ENCODE measurements at places on chromosomes 5 and 9.

- DNase-seq: no peak
These were observed 33.3 kb downstream of the AHRR start for GRCh38 chr5:354581-355378.

DNA sequence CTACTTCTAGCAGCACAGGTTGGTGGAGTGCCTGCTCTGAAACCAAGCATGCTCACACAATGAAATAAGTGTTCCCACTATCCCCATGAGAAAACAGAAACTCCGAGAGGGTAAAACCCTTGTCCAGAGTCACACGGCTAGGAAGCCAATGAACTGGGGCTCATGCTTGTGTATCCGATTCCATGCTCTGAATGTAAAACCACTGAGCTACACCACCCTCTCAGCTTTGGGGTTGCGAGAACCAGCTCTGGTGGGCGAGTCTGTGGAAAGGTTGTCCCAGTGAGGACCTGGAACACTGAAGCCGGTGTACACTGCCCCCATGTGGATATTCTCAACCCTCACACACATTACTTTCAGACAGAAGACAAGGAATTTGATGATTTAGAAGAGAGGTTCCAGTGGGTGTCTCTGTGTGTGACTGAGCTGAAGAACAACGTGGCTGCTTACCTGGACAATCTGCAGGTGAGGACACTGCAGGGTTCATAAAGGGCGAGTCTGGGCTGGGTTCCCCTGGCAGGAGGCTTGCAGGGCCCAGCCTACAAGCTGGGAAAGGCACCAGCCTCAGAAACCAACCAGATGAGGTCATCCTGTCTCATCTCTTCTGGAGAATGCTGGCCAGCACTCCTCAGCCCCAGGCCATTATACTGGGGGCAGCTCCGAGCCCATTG is 37.4 kb downstream of the ARHGEF37 start:
- DNase-seq: no peak

DNA sequence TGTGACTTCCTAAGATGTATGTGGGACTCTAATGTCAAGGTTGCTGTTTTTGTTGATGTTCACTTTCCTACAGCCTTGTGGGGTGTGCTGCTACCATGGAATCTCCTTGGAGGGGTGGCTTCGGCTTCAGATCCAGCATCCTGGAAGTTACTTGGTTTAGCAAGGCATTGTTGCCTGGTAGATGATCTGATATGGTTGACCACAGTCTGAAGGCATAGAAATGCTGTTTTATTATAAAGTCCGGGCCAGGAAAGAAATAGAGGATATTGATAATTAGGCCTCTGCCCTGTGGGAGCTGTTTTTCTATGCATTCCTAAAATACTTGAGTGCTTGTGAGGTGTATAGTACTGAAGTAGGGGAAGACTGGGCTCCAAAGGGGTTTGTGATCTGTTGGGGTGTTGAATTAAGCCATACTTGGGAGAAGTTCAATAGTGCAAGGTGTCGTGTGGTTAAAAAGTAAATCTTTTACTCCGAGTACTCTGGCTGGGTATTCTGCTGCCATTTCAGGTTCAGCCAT is 27.3 kb upstream of the CREBRF start:
- DNase-seq: no peak

- DNase-seq: no peak
These were observed 15.5 kb upstream of the ERMP1 start for GRCh38 chr9:5848372-5848882.

DNA sequence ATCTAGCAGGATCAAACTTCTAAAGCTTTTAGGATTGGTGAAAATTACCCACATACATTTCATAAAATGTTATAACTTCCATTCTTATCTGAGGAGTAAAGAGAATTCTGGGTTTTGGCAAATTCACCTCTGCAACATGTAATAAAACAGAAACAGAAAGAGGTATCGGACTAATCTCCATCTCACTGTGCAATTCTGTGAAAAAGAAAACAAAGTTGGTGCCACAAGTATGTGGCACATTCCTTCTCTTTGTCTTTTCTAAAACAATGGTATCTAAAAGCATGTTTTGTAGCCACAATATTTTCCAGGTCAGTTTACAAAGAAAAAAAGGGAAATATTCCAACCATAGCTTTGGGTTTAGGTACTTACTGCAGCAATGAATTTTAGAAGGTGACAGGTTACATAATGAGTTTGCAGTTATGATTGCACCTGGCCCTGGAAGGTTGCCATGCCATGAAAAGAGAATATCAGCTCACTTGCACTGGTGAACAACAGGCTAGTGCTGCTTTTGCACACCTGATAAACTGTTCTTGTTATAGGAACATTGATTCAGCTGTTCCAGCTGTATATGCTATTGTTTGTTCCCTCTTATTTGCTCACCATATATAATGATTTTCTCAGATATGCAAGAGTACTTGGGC is 491.3 kb upstream of the MEF2C start:
- no peak for DNase-seq

- no peak for DNase-seq
These were observed 19.8 kb downstream of the COL27A1 start for GRCh38 chr9:114174876-114175771.

GRCh38 chr9:130321539-130321938 is 56.0 kb downstream of the HMCN2 start:
- no peak for DNase-seq

GRCh38 chr9:123933440-123934212 is 3.7 kb upstream of the DENND1A start:
- no peak for DNase-seq

DNA sequence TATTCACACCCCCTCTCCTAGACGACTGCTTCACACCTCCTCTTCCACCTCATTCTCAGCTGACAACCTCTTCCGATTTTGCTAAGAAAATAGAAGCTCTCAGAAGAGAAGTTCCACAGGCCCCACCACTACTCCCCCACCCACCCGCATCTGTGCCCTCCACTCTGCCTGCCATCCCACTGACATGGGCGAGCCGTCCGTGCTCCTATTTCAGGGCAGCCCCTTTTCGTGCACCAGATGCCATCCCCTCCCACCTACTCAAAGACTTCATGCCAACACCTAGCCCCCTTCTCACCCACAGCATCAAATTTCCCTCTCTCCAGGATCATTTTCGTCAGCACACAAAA is 34.6 kb upstream of the JADE2 start:
- no peak for DNase-seq

DNA sequence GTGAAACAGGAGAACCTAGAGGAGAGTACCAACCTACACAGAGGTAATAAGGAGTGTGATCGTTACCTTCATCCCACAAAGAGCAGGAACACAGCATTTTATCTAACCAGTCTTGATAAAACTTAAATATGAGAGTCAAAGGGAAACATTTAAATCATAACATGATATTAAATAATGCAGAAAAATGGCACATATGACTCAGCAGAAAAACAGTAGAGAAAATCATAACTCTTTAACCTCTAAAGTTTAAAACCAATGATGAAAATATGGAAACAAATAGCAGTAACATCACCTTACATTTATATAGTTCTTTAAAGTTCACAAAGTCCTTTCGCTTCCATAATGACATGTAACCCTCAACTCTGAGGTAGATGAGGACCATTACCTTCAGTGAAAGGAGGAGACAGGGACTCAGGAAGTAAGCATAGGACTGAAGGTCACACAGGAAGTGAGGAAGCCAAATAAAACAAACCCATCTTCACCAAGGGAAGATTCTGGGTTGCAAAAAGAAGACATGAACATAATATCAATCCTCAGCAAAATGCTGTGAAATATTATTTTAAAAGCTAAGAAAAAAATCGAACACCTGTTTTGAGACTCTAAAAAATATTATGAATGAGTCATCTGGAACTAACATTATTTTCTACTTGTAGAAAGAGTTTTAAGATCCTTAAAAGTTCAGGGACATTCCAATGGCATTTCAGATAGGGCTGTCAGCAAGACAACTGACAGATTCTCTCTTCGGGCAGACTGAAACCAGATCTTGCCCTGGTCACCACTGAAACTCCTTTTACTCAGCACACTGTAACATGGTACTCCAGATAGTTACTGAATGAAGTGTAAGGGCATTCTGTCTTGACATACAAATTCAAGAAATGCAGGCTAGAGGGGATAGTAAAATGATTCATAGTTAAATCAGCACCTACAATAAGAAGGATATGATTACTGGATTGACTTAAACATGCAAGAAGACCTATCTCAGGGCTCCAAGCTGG is 148.5 kb downstream of the EPB41L4A start:
- DNase-seq: no peak

- DNase-seq: no peak
These were observed 46.6 kb downstream of the CACNA1B start for GRCh38 chr9:137924169-137924568.

DNA sequence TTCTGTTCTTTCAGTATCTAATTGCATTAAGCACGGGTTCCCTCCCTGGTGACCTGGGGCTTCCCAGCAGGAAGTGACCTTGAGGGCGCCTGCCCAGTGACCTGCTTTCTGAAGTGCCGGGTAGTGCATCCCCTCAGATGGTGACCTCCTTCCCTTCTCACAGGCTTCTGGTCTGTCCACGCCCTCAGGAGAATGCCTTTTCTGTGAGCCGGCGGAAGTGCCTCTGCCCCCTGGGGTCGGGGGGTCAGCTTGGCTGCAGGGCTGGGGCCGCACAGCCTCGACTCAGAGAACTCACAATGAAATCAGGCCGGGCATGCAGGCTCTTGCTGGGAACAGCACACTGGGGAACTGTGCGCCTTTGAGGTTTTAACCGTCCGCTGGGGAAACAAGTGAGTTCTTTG is 124.5 kb upstream of the PHYKPL start:
- no peak for DNase-seq

- DNase-seq: no peak
These were observed 382.1 kb downstream of the CDH18 start for GRCh38 chr5:19605846-19606407.

DNA sequence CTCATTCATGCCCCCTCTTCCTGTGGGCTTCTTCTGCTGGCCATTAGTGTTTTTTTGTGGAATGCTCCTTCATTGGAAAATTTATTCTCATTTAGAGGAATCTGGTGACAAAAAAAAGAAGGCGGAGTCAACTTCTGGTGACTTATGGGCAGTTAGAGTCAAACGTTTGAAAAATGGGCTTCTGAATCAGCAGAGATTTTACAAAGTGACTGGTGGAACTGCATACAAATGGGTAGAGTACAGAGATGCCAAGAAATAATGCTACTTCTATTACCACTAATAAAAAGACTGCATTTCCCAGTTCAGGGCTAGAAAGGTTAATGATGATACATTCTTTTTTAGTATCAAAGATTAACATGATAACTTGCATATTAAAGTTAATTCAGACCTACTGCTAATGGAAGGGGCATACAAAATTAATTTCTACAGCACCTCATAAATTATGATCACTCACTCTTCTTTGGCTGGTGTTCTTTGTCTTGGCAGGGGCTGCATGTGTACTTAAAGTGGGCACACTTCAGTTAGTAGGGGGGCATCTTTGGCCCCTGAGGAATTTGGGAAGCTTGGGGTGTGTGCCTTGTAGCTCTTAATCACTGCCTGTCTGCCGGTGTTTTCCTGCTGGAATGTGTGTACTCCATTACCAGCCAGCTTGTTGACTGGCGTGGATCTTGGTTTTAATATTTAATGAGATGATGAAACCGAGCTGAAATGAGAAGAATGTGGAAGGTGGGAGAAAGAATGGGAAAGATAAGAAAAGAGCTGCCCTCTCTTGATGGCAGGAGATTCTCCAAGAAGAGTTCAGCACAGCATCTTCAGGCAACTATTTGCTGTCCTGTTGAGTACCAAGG is 148.9 kb downstream of the DOCK2 start:
- no peak for DNase-seq

GRCh38 chr5:41527201-41527779 is 16.9 kb upstream of the PLCXD3 start:
- no peak for DNase-seq

DNA sequence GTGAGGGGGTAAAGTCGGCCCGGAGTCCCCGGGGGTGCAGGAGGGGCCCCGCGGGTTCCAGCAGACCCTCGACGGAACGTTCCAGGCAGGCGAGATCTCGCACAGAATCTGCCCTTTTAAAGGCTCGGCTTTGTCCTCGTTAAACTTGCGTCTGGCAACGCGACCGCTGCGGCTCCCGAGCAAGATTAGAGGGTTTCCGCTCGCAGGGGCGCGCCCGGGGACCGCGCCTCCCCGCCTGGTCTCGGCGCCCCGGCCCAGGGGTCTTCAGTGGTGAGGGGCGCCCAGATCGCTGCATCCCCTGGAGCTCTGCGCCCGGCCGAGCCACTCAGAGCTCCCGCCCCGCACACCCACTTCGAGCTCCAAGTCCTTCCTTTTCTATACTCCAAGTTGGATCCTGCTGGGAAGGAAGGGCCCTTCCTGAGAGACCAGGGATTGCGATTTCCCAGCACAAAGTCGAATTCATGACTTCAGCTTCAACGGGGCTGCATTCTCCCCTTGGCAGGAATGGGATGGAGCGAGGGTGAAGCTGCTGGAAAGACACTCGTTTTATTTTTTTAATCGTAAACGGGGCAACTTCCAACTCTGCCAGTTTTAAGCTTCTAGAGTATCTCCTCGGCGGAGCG is 11.3 kb downstream of the PROP1 start:
- no peak for DNase-seq

GRCh38 chr9:18826248-18826647 is 206.8 kb downstream of the SAXO1 start:
- no peak for DNase-seq
